ENCODE measurements at places on chromosomes 1 and 21. TPM values are rescaled to one million over a fixed set of nuclear protein-coding genes. Genes with fewer than 3 reads are reported as not detected.
A peak's percentile ranks its signal among the peaks of the same experiment; 100 is the strongest.

DNA sequence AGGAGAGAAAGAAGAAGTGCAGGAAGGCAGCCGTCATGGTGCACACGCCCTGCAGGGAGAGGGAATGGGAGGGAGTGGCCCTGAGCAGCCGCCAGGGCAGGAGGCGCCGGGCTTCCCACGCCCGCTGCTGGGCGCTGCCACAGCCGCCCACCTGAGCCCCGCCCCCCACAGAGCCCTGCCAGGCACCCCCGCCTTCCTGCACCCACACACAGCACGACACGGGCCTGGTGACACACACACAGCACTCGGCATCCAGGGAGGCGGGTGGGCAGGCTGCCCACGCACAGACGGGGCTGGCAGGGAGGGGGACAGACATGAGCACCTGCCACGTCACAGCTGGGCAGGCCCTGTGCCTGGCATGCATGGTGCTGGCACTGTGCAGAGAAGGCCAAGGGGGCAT is 27.5 kb downstream of the ADGRB2 start:
- no peak overlapping the region for H3K4me3 ChIP-seq
- no peak overlapping the region for H3K27ac ChIP-seq
- H3K4me1 ChIP-seq = no peaks in the 10 kb centered on the region
- no peaks in the 10 kb centered on the region for H3K36me3 ChIP-seq

The INKA2 gene
- 0.89 TPM for total RNA-seq

DNA sequence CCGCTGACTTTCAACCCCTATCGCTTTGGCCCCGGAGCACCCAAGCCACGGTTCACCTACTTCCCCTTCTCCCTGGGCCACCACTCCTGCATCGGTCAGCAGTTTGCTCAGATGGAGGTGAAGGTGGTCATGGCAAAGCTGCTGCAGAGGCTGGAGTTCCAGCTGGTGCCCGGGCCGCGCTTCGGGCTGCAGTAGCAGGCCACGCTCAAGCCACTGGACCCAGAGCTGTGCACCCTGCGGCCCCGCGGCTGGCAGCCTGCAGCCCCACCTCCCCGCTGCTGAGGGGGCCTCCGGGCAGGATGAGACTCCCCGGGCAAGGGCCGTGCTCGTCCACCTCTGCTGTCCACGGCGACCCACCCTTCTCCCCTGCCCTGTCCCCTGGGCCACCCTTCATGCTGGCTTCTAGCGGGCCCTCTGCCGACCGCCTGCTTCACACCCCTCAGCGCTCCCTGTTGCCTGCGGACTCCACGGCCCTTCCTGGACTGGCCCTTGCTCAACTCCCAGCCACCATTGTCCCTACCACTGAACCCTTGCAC is 92.2 kb upstream of the TRABD2B start:
- H3K4me3 ChIP-seq = no peak overlapping the region
- DNase-seq = no peak
- H3K36me3 ChIP-seq = no peaks in the 10 kb centered on the region
- peaks cover 20% of the 10 kb centered on the region for H3K4me1 ChIP-seq

GRCh38 chr1:38173848-38174247 is 127.3 kb upstream of the POU3F1 start:
- H3K27ac ChIP-seq = no peak overlapping the region
- no peak overlapping the region for H3K4me3 ChIP-seq
- no peaks in the 10 kb centered on the region for H3K36me3 ChIP-seq
- H3K4me1 ChIP-seq = no peaks in the 10 kb centered on the region
- peaks cover 57% of the 10 kb centered on the region for H3K27me3 ChIP-seq

- no peak overlapping the region for H3K27ac ChIP-seq
- H3K4me1 ChIP-seq = no peaks in the 10 kb centered on the region
- no peak for DNase-seq
- H3K36me3 ChIP-seq = no peaks in the 10 kb centered on the region
These were observed 8.6 kb upstream of the MRPL39 start for GRCh38 chr21:25615880-25616279.

DNA sequence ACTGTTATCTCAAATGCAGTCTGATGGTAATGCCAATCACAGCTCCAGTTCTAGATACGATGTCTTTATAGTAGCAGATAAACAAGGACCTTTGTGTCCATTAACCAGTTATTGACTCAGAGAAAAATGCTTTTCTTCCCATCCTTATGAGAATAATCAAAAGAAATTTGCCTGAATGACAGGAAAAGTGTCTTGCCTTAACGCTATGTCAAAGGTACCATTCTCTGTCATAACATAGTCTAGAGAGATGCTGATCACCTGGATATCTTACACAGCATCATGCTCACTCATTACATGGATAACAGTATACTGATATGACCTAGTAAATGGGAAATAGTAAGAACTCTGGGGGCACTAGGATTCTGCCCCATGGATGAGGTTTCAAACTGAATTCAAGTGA is 151.7 kb upstream of the NEGR1 start:
- no peaks in the 10 kb centered on the region for H3K27me3 ChIP-seq
- no peak for DNase-seq
- no peak overlapping the region for H3K27ac ChIP-seq
- H3K4me3 ChIP-seq = no peak overlapping the region
- H3K36me3 ChIP-seq = no peaks in the 10 kb centered on the region

- no peak for DNase-seq
- H3K4me3 ChIP-seq = peak overlapping the region; percentile 78
- H3K27ac ChIP-seq = peak overlapping the region; percentile 71
- H3K27me3 ChIP-seq = peaks cover 3% of the 10 kb centered on the region
- H3K4me1 ChIP-seq = peaks cover 52% of the 10 kb centered on the region
- H3K36me3 ChIP-seq = no peaks in the 10 kb centered on the region
These were observed 1.6 kb downstream of the TMEM51 start for GRCh38 chr1:15155191-15155590.

DNA sequence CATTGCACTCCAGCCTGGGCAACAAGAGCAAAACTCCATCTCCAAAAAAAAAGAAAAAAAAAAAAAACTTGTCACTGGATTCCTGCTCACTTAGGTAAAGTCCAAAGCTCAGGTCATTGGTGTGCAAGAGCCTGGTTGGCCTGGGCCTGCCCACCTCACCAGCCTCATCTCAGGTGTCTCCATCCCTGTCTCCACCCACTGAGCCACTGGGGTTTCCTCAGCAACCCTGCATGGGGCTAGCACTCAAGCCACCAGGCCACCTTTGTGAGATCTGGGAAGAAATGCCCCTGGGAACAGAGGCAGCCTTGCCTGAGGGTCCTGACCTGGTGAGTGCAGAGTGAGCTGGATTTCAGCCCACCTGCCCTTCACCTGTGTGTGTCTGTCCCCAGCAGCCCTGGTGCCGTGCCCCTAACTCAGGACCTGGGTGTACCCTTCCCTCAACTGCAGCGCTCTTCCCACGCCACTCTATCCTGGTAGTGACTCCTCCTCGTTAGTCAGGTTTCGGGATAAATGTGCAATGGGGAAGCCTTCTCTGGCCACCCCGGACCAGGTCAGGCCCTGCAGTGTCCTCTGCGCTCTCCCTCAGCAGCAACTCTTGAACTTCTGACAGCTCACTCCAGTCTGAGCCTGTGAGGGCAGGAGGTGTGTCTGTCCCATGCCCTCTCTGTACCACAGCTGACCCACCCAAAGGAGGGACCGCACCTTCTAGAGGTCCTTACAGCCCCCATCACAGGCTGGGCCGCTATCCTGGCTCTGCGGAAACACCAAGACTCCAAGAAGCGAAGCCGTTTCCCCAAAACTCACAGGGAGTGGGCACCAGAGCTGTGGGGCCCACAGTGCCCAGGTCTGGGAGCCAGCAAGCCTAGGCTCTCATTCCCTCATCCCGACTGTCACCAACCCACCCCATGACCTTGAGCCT is 3.3 kb downstream of the PDZK1IP1 start:
- peak; percentile 28 for DNase-seq
- no peaks in the 10 kb centered on the region for H3K36me3 ChIP-seq
- peaks cover 31% of the 10 kb centered on the region for H3K27me3 ChIP-seq
- peaks cover 10% of the 10 kb centered on the region for H3K4me1 ChIP-seq

DNA sequence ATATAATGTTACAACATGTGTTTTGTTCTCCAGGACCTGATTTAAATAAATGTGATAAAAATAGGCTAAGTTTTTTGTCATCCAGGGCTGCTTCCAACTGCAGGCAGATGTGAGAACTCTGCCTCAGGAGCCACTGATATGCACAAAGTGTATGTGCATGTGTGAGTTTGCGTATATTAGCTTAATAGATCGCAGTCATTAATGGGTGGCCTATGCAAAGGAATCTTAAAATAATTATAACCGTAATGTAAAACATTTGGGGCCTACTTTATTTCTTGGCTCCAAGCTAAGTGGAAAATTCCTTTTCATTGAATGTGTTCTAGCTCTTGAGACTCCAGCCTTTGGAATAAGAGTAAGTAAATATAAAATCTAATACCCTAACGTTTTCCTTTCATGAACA is 16.8 kb downstream of the DHX9 start:
- no peak overlapping the region for H3K27ac ChIP-seq
- H3K36me3 ChIP-seq = peaks cover 52% of the 10 kb centered on the region
- no peak for DNase-seq
- no peak overlapping the region for H3K4me3 ChIP-seq
- H3K4me1 ChIP-seq = no peaks in the 10 kb centered on the region

The PCSK9 gene
- total RNA-seq = 1.6 TPM

DNA sequence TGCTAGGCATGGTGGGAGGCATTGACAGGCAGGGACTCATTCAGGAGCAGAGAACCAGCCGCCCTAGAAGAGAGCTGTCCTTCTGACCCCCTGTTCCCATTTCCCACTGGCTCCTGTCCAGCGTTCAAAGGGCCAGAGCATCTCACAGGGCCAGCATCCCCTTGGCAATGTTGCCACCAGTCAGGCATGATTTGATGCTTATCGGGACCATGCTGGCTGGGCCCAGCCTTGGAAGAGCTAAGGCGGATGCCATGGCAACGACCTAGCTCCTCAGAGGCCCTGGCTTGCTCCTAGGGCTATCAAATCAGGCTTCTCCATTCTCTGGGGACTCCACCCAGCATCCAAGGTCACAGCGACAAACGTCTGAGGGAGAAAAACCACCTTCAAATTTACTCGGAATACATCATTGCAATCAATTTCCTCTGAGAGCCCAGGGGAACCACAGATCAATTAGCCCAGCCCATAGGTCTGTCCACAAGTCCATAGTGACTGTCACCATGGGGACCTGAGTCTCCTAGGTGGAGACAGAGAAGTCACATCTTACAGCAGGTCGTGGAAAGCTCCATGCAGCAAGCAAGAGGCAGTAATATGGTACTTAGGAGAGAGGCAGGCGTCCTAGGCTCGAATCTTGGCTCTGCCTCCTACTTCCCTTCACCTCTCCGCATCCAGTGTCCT is 14.1 kb upstream of the VWA5B1 start:
- H3K27me3 ChIP-seq = peaks cover 38% of the 10 kb centered on the region
- no peak overlapping the region for H3K4me3 ChIP-seq
- H3K4me1 ChIP-seq = peaks cover 23% of the 10 kb centered on the region
- peaks cover 2% of the 10 kb centered on the region for H3K36me3 ChIP-seq
- no peak for DNase-seq
- H3K27ac ChIP-seq = no peak overlapping the region

The KIF21B gene
- total RNA-seq = 6.9 TPM

The PGLYRP3 gene
- not detected for total RNA-seq

DNA sequence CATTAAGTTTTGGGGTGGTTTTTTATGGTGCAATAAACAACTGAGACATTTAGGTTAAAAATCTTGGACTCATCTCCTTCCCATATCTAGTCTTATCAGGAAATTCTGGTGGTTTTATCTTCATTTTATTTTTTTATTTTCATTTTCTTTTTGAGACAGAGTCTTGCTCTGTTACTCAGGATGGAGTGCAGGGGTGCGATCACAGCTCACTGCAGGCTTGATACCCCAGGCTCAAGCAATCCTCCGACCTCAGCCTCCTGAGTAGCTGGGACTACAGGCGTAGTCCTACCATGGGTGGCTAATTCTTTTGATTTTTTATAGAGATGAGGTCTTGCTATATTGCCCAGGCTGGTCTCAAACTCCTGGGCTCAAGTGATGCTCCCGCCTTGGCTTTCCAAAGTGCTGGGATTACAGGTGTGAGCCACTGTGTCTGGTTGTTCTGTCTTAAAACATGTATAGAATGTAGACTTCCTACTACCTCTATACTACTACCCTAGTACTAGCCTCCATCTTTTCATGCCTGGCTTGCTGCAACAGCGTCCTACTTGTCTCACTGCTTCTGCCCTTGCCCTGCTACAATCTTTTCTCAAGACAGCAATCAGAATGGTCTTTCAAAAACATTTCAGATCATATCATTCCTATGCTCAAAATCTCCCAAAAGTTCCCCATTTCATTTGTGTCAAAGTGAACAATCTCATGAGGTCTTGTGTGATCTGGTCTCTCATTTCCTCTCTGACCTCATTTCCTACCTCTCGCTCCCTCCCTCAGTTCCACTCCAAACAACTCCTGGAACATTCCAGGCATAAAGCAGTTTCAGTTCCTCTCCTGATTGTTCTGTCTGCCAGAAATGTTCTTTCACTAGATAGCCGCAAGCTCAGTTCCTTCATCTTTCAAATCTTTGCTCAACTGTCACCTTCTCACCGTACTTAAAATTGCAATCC is 5.9 kb upstream of the FCGR2A start:
- peaks cover 88% of the 10 kb centered on the region for H3K27me3 ChIP-seq
- DNase-seq = no peak
- H3K27ac ChIP-seq = no peak overlapping the region
- no peak overlapping the region for H3K4me3 ChIP-seq
- no peaks in the 10 kb centered on the region for H3K36me3 ChIP-seq

- H3K36me3 ChIP-seq = peaks cover 8% of the 10 kb centered on the region
- no peak overlapping the region for H3K4me3 ChIP-seq
- no peak for DNase-seq
These were observed 14.9 kb downstream of the PDIK1L start for GRCh38 chr1:26126321-26127084.

The ADCY10 gene
- total RNA-seq = 0.47 TPM

The CNR2 gene
- not detected for total RNA-seq

DNA sequence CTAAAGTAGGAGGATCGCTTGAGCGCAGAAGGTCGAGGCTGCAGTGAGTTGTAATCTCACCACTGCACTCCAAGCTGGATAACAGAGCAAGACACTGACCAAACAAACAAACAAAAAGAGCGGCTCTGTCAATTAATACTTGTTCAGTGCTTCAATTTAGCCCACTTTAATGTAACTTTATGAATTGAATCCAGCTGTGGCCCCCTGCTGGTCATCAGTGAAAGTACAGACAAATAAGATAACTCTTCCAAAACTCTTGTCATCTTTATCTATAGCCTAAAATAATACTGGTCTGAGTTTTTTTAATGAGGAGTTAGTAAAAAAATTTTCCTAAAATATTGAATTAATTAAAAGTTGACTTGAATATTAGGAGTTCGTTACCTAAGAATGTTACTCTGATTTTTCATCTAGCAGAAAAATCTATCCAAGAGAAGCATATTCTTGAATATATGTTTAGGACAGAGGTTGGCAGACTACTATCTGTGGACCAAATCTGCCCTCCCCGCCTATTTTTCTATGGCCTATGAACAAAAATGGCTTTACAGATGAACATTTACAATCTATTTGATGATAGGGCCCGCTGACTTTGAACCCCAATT is 26.1 kb downstream of the ATP5PF start:
- no peak overlapping the region for H3K27ac ChIP-seq
- no peaks in the 10 kb centered on the region for H3K36me3 ChIP-seq
- DNase-seq = no peak
- H3K27me3 ChIP-seq = no peaks in the 10 kb centered on the region
- H3K4me3 ChIP-seq = no peak overlapping the region
